ENCODE measurements at places on chromosomes 3 and 15.
A peak's percentile ranks its signal among the peaks of the same experiment; 100 is the strongest.

- DNase-seq: peak; percentile 10
Observed at GRCh38 chr3:29889215-29889614, 608.3 kb downstream of the RBMS3 start.

GRCh38 chr3:132362329-132362728 is 45.1 kb downstream of the ACP3 start:
- DNase-seq: no peak

DNA sequence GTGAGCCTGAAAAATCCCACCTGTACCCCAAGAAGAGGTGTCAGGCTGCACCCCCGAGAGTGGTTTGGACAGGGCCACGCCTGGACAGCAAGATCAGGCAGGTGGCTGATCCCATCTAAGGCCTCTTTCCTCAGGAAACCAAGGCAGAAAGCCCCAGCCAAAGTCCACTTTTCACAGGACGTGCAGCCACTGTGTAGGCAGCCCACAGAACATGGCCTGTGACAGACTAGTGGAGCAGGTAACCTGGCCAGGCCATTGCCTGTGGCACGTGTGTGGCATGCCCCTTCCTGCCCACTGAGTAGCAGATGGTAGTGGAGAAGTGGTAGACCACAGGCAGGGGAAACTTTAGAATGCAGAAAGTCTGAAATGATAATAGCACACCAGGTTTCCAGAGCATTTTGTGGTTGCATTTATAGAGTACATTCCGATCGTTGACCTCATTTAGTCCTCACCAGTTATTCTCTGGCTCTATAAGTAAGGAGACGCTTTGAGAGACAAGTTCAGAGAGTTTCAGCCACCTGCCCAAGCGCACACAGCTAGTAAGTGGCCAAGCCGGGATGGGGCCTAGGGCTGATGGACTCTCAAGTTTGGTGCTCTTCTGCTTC is 68.7 kb downstream of the AAGAB start:
- peak; percentile 49 for DNase-seq

- DNase-seq: peak; percentile 77
Observed at GRCh38 chr3:156359368-156359767, 195.5 kb downstream of the SSR3 start.

DNA sequence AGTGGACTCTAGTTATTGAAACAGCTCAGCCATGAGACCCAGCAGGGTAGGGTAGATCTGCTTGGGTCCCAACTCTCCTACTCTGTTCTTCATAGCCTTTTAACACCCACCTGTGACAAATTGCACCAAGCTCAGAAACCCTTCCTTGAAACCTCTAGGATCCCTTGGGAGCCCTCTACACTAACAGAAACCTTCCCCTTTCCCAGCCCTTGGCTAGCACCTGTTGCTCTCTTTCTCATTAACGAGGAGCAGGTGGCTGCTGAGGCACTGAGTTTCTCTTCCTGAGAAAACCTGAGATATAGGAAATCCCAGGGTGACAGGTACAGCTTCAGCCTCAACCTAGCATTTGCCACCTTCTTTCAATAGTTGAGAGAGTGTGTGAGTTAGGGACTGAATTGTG is 88.3 kb upstream of the CLSTN2 start:
- no peak for DNase-seq

GRCh38 chr15:47689660-47690059 is 27.6 kb upstream of the SEMA6D start:
- no peak for DNase-seq

GRCh38 chr3:10602769-10603768 is 97.7 kb upstream of the ATP2B2 start:
- no peak for DNase-seq

- DNase-seq: peak; percentile 24
Observed at GRCh38 chr15:74228723-74229081, 7.4 kb upstream of the CCDC33 start.

GRCh38 chr3:161239700-161240099 is 18.6 kb downstream of the NMD3 start:
- no peak for DNase-seq

DNA sequence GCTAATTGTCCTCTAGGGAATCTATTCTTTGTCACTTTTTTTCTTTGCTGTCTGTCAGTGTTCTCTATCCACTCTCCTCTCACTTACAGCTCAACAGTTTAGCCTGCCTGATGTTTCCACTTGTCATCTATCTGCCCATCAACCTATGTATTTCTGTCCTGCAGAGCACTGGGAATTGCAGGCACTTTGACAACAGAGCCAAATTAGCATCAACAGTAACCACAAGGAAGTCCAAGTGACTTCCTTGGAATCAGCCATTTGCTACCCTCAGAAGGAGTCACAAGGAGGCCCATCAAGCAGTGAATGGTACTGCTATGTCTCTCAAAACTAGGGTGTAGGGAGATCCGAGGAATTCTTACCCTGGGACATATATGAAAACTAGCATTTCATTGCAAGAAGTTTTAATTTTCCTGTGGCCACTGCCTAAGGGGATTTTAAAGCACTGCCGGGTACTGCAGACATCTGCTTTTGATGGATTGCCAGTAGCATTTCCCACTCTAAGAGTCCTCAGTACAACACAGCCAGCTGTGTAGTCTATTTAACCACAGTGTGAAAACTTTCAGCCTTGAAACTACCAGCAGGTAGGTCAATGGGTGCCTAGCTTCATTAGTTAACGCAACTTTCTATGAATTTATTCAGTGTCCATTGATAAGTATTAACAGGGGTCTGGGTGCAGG is 898.8 kb downstream of the NTRK3 start:
- DNase-seq: no peak

DNA sequence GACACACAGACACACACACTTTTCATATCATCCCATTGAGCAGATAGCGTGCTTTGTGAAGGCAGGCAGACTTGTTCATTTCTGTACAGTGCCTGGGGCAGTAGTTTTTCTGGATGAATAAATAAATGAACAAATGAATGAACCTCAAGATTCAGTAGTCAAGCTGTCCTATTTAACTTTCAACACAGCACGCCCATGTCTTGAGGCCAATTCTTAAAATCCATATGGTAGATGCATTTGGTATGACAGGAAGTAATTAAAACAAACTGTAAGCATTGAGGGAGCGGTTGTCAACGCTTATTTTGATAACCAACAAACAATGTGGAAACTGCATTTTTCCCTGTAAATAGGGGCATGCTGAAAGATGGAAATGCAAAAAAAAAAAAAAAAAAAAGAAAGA is 80.0 kb upstream of the BNC1 start:
- DNase-seq: no peak

- DNase-seq: no peak
Observed at GRCh38 chr15:79378394-79379109, 53.6 kb upstream of the MINAR1 start.

GRCh38 chr3:45978006-45978761 is 17.4 kb downstream of the FYCO1 start:
- no peak for DNase-seq

DNA sequence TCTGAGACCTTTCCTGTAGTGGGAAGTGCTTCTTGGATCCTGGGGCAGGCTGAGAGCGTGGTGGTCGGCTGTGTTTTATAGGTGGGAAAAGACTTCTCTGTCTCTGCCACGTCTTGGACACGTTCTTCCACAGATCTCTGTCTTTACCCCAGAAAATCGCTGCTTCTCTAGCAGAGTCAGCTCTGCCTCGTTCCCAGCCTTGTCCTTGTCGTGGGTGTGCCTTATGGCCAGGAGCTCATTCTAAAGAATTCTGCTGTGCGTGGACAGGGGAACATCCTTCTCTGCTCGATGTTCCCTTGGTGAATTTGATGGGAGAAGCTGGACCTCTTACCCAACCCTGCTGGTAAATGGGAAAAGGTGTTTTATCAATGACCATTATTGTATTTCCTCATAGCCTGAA is 433.1 kb upstream of the C2CD4B start:
- no peak for DNase-seq

- peak; percentile 79 for DNase-seq
Observed at GRCh38 chr3:122691195-122691594, 10.6 kb downstream of the PARP14 start.

- no peak for DNase-seq
Observed at GRCh38 chr15:40306908-40307307, 827 bp downstream of the PLCB2 start.

DNA sequence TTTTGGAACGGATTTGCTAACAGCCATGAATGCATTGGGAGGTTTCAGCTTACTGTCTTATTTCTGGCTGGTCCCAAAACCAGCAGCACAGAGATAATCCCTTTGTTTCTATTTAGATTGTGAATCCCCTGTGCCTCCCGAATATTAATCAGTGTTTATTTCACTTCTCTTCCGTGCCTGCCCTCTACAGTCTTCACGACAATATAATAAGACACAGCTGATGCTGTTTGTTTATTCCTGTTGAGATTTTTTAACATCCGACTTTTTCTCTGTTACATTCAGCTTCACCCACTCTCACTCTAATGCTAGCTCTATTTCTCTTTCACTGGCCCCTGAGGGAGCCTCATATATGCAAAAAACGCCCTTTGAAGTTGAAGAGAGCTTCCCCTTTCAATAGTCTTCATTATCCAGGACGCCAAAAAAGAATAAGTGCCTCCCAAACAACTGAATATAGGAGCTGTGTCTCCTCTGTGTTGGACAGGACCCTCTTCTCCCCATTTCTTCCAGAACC is 995.3 kb downstream of the ROBO2 start:
- DNase-seq: no peak

DNA sequence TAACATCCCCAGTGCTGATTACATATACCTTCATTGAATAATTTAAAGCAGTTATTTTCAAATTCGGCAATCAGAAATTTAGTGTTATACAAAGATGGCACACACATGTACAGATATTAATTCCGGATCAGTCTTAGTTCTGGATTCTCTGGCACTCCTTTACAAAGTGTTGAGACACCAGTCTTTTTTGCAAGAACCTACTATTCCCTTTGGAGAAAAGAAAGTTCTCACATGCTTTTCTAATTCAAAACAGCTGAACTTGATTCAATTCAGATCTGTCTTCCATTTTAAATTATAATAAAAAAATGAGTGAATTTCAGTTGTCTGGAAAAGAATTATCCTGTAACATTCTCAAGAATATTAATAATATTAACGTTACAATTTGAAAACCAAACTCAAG is 20.4 kb downstream of the CCDC191 start:
- DNase-seq: no peak

- DNase-seq: peak; percentile 92
Observed at GRCh38 chr3:157066335-157067098, 93.4 kb downstream of the CCNL1 start.

GRCh38 chr3:112424394-112424793 is 74.9 kb downstream of the BTLA start:
- no peak for DNase-seq

GRCh38 chr3:83523470-83524073 is 1435.2 kb upstream of the CADM2 start:
- DNase-seq: peak; percentile 42

- peak; percentile 92 for DNase-seq
Observed at GRCh38 chr3:177150970-177151627, 46.2 kb downstream of the TBL1XR1 start.

DNA sequence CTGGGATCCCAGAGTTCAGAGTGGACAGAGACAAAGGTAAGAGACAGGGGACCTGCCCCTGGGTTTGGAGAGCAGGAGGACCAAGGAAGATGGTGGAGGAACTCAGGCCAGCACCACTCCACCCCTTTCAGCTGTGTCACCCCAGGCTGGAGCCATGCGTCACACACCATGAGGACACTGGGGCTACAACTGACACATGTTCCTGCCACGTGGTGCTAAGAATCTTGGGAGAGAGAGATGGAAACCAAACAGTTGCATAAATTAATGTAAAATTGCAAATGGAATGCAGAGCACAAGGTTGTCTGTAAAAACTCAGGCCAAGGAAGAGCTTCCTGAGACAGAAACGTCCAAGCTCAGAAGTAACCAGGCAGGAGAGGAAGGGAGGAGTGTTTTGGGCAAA is 22.7 kb upstream of the VPS33B start:
- DNase-seq: no peak

GRCh38 chr15:99143242-99143641 is 38.4 kb downstream of the SYNM start:
- no peak for DNase-seq

DNA sequence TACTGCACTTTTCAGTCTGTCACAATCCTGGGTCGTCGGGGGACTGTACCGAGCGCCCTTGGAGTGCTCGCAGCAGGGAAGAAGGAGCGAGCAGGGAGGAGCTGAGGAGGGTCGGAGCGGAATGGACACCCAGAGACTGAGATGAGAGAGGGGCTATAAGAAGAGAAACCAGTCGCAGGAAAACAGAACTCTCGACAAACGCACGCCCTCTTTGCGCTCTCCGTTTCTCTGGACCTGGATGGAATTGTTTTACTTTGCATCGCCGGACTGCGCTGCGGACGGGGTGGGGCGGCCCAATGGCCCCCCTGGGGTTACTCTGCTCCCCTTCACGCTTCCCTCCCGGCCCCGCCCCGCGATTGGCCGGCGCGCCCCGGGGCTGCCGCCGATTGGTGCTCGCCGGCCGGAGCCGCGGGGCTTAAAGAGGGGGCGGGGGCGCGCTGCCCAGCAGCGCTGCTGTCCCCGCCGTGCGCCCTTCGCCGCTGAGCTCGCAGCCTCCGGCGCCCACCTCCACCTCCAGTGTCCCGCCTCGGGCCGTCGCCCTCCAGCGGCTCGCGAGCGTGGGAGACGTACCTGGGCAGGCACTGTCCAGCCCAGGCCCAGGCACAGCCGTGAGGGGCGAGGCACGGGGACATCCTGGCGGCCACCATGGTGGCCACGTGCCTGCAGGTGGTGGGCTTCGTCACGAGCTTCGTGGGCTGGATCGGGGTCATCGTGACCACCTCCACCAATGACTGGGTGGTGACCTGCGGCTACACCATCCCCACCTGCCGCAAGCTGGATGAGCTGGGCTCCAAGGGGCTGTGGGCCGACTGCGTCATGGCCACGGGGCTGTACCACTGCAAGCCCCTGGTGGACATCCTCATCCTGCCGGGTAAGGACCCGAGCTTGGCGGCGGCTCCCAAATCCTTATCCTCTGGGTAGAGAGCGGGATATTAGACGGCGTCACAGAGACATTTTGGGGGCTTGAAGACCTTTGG is at the start of gene CLDN11:
Gene CLDN11, plus strand, starts transcription at position 447 of the 977 bp plus-strand sequence. Its CDS starts 199 bp downstream, at position 646.
- DNase-seq: peak; percentile 24

- peak; percentile 10 for DNase-seq
Observed at GRCh38 chr3:178562947-178563232, 26.7 kb downstream of the KCNMB2 start.

DNA sequence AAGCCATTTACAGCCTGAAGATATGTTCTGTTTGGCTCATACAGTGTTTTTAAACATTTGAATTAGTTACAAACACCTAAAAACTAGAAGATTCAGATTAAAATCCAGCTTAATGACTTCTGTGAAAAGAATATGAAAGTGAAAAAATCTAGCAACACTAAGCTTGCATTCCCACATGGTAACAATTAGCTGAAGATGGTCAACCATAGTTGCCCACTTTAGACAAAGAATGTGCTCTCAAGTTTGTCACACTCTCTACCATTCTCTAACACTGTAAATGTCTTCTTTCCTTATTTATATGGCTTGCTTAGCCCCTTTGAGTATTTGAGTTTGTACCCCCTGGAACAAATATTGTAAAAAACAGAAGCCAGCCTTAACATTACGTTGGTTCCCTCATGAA is 32.7 kb downstream of the HDGFL3 start:
- no peak for DNase-seq

DNA sequence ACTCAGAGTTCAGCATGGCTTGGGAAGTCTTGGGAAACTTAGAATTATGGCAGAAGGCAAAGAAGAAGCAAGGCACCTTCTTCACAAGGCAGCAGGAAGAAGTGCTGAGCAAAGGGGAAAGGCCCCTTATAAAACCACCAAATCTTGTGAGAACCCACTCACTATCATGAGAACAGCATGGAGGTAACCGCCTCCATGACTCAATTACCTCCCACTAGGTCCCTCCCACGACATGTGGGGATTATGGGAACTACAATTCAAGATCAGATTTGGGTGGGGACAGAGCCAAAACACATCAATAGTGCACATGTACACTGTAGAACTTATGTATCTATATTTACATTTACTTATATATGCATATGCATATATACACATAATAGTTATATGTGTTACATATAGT is 565.3 kb upstream of the NR2F2 start:
- DNase-seq: no peak
